SJCRH30 (cell line): ENCODE measurements at places on chromosomes 1 and 21. TPM values are rescaled to one million over a fixed set of nuclear protein-coding genes. Genes with fewer than 3 reads are reported as not detected.

DNA sequence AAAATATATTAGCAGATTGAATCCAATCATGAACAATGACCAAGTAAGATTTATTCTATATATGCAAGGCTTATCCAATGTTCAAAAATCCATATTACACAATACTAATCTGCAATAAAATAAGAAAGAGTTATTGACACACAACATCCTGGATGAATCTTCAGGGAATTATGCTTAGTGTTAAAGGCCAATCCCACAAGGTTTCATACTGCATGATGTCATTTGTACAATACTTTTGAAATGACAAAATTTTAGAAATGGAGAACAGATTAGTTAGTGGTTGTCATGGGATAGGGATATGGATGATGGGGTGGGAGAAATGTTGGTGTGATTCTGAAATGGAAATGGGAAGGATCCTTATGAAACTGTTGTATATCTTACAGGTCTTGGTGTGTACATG is 425.7 kb downstream of the SIPA1L2 start:
- no peak for DNase-seq
- H3K4me1 ChIP-seq: no peaks in the 10 kb centered on the region
- H3K27me3 ChIP-seq: 0 out of 2 replicates have a peak, but pooled peaks cover 4% of the 10 kb centered on the region
- no peak overlapping the region for H3K4me3 ChIP-seq
- no peaks in the 10 kb centered on the region for H3K36me3 ChIP-seq
- no peak overlapping the region for H3K27ac ChIP-seq

GRCh38 chr21:41121785-41122415 is 46.1 kb upstream of the BACE2 start:
- no peaks in the 10 kb centered on the region for H3K4me1 ChIP-seq
- no peaks in the 10 kb centered on the region for H3K27me3 ChIP-seq
- H3K4me3 ChIP-seq: no peak overlapping the region
- DNase-seq: peak; percentile 78
- no peak overlapping the region for H3K27ac ChIP-seq

- H3K4me1 ChIP-seq: peaks cover 4% of the 10 kb centered on the region; the same call in 1 of the 2 replicates
- no peak for DNase-seq
- no peak overlapping the region for H3K4me3 ChIP-seq
- no peaks in the 10 kb centered on the region for H3K36me3 ChIP-seq
Observed at GRCh38 chr21:28261298-28261697, 731.4 kb downstream of the LTN1 start.

GRCh38 chr1:162697140-162697895 is 65.1 kb downstream of the DDR2 start:
- H3K27me3 ChIP-seq: no peaks in the 10 kb centered on the region
- H3K4me3 ChIP-seq: no peak overlapping the region
- DNase-seq: no peak
- H3K4me1 ChIP-seq: peaks cover 8% of the 10 kb centered on the region
- H3K36me3 ChIP-seq: no peaks in the 10 kb centered on the region
- H3K27ac ChIP-seq: no peak overlapping the region; the same call in 1 of the 2 replicates

DNA sequence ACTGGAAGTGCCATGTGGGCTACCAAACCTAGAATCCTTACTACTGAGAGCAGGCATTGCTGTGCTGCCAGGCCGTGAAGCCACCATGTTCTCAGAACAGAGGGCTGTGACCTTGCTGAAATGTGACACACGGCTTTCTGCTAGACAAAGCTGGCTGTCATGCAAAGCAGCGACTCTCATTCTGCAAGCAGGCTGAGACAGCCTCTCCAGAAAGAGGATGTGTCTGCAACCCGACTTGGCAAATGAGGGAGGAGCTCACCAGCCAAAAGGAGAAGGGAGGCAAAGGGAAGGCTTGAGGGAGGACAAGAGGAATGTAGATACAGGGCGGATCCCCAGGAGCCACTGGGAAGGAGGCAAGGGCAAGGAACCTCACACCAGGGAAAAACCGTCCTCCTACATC is 85.7 kb upstream of the KRTAP19-8 start:
- H3K27ac ChIP-seq: no peak overlapping the region
- H3K27me3 ChIP-seq: no peaks in the 10 kb centered on the region; the same call in 1 of the 2 replicates
- no peaks in the 10 kb centered on the region for H3K4me1 ChIP-seq
- H3K36me3 ChIP-seq: no peaks in the 10 kb centered on the region

HPCAL4 gene
- total RNA-seq: 0.42 and 0.53 TPM in 2 replicates

- peak overlapping the region; percentile 22 for H3K27ac ChIP-seq
- no peaks in the 10 kb centered on the region for H3K27me3 ChIP-seq
- H3K4me3 ChIP-seq: peak overlapping the region; percentile 17; the same call in 1 of the 2 replicates
- peak; percentile 54 for DNase-seq
Observed at GRCh38 chr1:167503626-167504466, 14.5 kb downstream of the CD247 start.

DNA sequence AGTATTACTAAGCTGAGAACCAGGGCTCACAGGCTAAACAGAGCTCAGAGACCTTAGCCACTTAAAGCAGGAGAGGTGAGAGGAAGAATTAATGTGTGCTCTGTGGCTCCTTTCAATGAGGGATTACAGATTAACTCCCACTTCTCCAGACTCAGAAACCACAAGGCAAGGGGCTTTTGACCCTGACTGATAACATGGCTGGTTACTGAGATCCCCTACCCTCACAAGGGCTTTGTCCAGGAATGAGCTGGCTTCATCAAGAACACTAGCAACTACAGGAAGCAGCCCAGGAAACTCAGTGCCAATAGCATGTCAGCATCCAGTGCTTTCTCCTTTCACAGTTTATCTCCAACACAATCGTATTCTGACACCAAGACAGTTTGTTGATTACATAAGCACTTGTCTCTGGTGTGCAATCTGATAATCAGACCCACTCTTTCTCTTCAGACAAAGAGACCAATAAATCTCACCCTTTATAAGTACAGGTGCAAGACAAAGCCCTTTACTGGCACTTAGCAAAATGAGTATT is 38.8 kb downstream of the ERI3 start:
- H3K4me1 ChIP-seq: no peaks in the 10 kb centered on the region
- DNase-seq: no peak
- peaks cover 20% of the 10 kb centered on the region for H3K36me3 ChIP-seq
- no peaks in the 10 kb centered on the region for H3K27me3 ChIP-seq

DNA sequence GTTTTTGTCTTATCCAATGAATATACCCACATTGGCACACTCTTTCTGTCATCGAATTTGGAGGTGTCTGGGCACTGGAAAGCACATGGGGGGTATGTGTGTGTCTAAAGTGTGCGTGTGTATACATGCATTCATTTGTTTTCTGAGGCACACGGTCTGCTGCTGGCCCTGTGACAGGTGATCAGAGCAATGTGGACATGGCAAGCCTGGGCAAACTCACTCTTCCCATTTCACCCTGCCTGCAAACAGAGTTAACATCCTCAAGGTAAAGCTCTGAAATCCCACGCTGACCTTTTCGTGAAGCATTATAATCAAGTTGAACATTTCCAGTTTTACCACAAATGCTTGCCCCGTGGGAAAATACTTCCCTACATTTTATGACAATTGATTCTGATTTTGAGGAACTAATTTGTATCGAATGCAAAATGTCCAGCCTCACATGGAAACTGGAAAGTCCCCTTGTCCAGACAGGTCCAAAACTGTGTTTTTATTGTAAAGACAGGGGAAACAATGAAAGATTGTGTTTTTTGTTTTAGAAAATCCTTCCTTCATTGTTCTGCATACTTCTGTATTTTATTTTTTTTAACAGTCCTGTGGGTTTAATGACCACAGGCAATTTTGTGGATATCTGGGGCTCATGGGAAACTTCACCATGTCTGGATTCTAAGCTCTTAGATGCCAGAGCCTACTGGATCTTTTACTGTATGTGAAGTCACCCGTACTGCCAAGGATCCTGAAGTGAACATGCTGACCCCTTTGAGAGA is 160.9 kb downstream of the PBX1 start:
- H3K27me3 ChIP-seq: no peaks in the 10 kb centered on the region
- H3K36me3 ChIP-seq: no peaks in the 10 kb centered on the region
- no peak overlapping the region for H3K27ac ChIP-seq
- no peak overlapping the region for H3K4me3 ChIP-seq
- peaks cover 13% of the 10 kb centered on the region for H3K4me1 ChIP-seq

GRCh38 chr21:42081138-42081537 is 10.0 kb downstream of the UMODL1 start:
- no peaks in the 10 kb centered on the region for H3K4me1 ChIP-seq
- H3K27ac ChIP-seq: no peak overlapping the region
- H3K4me3 ChIP-seq: no peak overlapping the region
- peaks cover 29% of the 10 kb centered on the region for H3K27me3 ChIP-seq

DNA sequence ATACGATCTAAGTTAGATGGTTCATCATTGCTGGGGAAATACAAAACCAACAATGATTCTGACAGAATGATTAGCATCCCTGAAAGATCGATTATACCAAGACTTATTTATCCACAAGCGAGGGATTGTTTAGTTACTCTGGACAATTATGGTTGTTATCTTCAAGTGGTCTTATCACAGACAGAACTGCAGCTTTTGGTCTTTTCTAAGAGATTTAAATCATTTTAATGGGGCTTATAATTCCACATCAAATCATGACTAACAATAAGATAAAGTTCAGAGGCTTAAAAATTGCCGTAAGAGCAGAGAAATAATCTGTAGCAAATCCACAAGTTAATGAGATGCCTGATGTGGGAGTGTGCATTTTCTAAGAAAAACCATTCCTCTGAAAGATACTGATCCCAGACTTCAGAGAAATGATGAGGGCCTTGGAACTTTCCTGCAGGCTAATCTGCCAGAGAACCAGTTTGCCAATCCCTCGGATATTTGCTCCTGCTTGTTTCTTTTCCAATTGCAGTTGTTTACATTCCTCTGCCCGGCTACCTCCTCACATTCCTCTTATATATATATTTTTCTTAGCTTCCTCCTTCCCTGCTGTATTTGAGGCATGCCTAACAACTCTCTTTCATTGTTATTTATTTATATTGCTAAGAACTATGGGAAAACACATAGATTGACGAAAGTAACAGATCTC is 134.8 kb downstream of the BACH1 start:
- H3K27ac ChIP-seq: no peak overlapping the region
- no peaks in the 10 kb centered on the region for H3K27me3 ChIP-seq
- no peaks in the 10 kb centered on the region for H3K4me1 ChIP-seq
- no peak for DNase-seq
- H3K4me3 ChIP-seq: no peak overlapping the region
- H3K36me3 ChIP-seq: no peaks in the 10 kb centered on the region

- peak; percentile 27 for DNase-seq
- no peak overlapping the region for H3K27ac ChIP-seq
- H3K36me3 ChIP-seq: no peaks in the 10 kb centered on the region
- H3K4me3 ChIP-seq: peak overlapping the region; percentile 32
Observed at GRCh38 chr1:238485057-238485911, 594.6 kb upstream of the ZP4 start.

- no peak overlapping the region for H3K27ac ChIP-seq
- H3K4me1 ChIP-seq: no peaks in the 10 kb centered on the region
Observed at GRCh38 chr1:45945426-45945825, 142.0 kb downstream of the MAST2 start.

GRCh38 chr1:28507646-28508434 is 2.0 kb downstream of the RCC1 start:
- DNase-seq: no peak
- peaks cover 14% of the 10 kb centered on the region for H3K27me3 ChIP-seq
- peak overlapping the region; percentile 87 for H3K27ac ChIP-seq
- peak overlapping the region; percentile 82 for H3K4me3 ChIP-seq
- peaks cover 33% of the 10 kb centered on the region for H3K4me1 ChIP-seq

DNA sequence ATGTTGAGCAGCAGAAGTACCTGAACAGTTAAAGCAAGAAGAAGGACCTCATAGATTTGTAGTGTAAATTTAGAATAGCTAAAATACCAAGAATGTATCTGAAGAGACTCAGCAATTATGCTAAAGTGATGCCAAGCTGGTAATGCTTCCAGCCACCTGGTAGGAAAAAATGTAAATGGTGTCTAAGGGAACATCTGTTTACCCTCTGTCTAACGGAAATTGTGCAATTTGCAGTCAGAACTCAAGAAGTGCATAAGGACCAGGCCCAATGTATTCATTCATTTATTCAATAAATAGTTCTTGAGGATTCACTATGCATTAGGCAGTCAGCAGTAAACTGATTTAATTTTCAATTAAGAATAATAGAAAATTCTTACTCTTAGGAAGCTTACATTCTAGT is 116.0 kb upstream of the ADGRL4 start:
- H3K4me1 ChIP-seq: no peaks in the 10 kb centered on the region
- H3K27ac ChIP-seq: no peak overlapping the region
- DNase-seq: no peak
- no peaks in the 10 kb centered on the region for H3K36me3 ChIP-seq

DNA sequence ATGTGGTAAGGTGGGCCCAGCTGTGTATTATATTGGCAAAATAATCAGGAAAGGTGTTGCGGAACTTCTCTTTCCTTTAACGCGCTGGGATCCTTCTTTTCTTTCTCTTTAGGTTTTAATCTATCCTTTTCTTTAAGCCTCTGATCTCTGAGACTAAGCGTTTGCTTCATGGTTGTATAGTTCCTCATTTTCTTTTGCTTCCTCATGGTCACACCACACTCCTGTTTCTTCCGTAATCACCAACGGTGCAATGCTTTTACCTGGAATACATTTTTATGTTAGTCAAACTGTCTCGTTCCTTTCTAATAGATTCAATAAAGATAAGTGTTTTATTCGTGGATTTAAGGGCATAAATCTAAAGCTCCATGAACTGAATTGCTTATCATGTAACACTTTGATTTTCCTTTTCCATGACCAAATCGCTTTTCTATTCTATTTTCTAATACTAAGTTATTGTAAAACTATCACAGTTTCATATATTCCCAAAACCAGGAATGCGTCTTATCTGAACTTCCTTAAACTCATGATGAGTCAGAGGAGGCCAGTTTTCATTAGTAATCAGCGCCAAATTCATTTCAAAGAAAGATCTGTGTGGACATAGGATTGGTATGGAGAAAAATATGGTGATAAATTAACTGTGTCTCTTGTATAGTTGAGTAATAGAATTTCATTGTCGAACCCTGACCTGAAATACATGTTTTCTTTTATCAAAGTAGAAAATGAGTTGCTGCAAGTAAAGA is 12.2 kb downstream of the SDCCAG8 start:
- no peaks in the 10 kb centered on the region for H3K27me3 ChIP-seq
- no peak for DNase-seq

GCSAML gene
- not detected in 2 replicates for total RNA-seq

F5 gene
- not detected in 2 replicates for total RNA-seq

DNA sequence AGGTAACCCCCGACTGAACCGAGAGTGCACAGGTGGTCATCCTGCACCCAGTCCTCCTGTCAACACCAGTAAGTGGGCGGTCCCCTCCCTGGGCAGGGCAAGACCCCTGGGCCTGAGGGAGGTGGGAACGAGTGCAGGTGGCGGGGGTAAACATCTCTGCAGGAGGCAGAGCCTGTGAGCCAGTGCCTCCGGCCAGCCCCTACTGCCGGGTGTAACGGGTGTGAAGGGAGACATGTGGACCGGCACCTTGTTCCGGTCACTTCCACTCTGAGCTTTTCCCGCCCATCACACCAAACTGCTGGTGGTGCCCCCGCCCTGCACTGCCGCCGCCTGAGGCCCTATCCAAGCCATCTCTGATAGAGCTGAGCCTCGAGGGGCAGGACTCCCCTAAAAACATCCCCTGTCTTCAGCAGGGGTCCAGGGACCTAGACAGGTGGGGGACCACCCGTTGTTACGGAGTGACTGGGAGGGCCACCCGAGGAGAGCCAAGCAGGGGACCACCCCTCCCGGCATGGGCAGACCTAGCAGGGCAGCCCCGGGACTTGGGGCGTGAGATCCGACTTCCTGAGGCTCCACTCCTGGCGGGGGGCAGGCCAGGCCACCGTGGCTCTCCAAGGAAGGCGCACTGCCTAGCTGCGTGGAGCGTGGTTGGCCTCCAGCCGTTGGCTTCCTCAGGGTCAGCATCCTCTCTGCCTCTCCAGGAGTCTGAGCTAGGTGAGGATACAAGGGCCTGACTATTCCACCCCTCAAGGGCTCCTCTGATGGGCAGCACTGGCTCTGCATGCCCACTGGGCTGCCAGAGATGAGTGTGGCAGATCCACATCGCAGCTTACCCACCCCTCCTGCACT is 43.8 kb upstream of the LBR start:
- no peaks in the 10 kb centered on the region for H3K27me3 ChIP-seq
- H3K36me3 ChIP-seq: no peaks in the 10 kb centered on the region
- no peak overlapping the region for H3K27ac ChIP-seq
- H3K4me1 ChIP-seq: peaks cover 28% of the 10 kb centered on the region
- DNase-seq: no peak
- no peak overlapping the region for H3K4me3 ChIP-seq

HCRTR1 gene
- total RNA-seq: not detected in 2 replicates
